ENCODE measurements at places on chromosomes 5 and 9.

GRCh38 chr5:169431386-169431785 lies 130.4 kb upstream of the SLIT3 start:
- no peak for DNase-seq

DNA sequence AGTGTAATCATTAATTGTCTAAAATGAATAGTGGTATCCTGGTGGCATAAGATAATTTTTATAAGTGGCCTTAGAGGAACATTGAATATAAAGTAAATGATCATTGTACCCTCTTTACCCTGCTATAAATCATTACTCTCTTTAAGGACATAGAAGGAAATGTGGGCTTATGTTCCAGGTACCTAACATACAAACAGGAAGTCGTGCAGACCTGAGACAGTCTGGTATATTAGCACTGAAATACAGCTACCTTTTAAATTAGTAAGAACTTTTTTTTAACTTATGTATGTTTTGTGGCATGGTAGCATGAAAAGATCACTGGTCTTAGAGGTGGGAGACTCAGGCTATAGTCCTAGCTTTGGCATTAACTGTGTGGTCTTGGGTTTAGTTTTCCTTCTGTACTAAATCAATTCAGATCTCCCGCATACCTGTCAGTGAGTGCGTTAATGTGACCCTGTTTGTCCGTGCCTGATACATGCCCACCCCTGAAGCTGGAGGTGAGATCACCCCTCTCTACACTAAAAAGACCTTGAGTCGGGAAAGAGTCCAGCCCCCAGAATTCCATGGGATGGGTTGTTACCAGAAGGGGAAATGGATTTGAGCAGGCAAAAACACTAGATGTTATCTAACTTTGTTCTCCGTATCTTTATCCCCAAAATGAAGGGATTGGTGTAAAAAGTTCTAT lies 59.4 kb upstream of the ERBIN start:
- no peak for DNase-seq

DNA sequence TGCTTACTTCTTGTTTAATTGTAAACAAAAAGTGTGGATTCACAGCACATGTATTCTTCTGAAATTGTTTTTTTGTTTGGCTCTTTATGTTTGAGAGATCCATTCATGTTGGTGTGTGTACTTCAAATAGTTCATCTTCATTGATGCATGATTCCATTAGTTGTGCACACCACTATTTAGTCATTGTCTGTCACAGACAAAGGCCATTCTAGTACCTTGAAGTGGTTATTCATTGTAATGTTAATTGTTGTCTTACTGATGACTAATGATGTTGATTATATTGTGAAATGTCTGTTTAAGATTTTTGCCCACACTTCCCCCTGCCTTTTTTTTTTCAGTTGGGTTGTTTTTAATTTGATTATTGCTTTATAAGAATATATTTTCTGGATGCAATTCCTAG lies 391.3 kb downstream of the DIRAS2 start:
- no peak for DNase-seq

DNA sequence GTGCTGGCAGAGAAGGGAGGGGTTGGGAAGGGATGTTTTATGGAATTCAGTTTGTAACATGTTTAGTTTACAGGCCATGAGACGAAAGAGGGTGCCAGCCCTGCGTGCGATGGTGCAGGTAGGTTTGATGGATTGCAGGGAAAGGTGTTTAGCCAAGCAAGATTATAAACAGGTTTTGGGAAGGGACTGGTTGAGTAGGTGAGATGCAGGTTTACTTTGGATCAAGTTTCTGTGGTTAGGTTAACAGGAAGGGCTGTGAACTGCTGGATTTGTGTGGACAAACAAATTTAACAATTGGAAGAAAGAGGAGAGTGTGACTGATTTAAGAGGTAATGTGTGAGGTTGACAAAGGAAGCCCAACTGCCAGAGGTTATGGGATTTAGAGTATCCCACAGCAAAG lies 32.6 kb upstream of the GPX3 start:
- DNase-seq = no peak

- peak; percentile 42 for DNase-seq
Observed at GRCh38 chr9:116287721-116288120, 134.1 kb downstream of the PAPPA start.

DNA sequence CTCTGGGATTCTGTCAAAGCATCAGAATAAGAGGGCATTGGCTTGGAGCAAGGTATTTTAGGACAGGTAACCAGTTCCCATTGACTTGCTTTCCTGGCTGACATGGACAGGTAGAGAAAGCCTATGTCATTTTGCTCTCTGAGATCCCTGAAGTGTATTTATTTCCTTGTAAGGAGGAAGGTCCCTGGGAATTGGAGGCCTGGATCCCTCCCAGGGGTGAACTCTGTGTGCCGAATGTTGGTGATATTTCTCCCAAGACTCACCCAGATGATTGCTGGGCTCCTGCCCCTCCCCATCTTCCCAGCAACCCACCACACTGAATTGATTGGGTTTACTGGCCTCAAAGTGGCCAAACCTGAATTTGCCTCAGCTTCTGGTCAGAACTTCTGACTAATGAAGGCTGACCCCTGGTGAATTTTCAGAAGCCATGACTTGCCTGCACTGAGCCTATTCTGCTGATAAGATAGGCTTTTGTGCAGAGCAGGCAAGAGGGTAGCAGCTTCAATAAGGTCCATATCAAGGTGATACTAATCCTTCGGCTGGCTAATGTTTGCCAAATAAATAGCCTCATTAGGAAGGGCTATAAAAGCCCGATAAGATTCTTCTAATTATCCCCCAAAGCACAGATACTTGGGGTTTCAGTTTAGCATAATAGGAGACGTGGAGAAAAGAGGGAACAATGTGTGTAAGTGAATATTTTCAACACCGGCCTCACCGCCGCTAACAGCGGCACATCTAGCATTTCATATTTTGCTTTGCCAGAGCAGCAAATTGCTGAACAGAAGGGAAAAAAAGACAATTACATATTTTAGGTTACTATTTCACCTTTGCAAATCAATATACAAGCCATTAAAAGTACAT lies 152.9 kb upstream of the PITX1 start:
- no peak for DNase-seq

DNA sequence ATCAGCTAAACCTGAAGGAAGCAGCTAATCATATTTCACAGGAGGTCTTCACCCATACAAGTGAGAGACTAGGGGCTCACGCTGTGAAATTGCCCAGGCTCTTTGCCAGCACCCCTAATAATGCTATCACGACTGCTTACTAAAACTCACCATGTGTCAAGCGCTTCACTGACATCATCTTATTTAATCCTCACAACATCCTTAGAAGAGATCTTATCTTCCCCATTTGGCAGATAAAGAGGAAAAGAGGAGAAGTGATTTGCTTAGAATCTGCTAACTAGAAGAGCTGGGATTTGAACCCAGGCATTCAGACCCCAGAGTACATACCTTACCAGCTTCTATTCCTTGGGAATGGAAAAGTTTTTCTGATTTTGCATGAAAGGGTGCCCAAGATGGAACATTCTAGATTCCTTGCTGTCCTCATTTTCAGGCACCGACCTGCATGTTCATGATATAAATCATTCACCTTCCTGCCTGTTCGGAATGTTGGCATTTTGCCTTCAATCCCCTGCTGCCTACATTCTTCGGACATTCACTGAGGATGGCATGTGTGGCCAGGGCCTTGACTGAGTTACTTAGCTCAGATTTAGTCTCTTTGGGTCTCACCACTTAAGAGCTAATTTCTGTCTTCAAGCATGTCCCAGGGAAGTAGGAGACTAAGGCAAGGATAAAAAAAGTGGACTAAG lies 88.1 kb downstream of the SH3TC2 start:
- DNase-seq = no peak

- no peak for DNase-seq
Observed at GRCh38 chr5:116459301-116459700, 115.3 kb downstream of the SEMA6A start.

DNA sequence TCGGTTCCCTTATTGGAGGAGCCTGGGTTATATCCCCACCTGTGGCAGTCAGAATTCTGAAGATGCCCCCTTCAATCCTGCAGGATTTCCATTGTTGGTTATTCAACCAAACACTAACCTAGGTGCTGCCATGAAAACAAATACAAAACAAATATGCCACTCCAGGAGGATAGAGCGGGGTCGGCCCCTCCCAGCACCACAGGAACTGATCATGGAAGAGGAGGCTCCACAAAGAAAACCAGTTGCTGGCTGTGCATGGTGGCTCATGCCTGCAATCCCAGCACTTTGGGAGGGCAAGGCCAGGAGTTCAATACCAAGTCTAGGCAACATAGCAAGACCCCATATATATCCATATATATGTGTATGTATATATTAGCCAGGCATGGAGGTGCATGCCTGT lies 13.2 kb upstream of the ADGRD2 start:
- no peak for DNase-seq

- DNase-seq = no peak
Observed at GRCh38 chr9:123087359-123087888, 54.0 kb downstream of the GPR21 start.

DNA sequence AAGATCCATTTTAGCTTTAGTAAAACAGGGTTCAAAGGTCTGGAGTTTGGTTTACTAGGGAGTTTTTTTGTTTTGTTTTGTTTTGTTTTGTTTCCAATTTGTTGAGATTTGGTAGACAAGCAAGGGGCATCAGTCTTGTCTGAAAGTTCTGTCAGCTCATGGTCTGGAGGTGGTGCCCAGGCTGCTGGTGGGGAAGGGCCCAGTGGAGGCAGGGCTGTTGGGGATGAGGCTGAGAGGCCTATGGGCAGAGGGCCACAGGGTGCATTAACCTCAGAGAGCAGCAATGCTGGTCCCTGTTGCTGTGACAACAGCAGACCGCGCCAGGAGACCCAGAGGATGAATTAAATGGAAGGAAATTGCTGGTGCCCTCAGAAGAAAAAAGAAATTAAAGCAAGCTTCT lies 174.5 kb downstream of the FGF1 start:
- DNase-seq = no peak

DNA sequence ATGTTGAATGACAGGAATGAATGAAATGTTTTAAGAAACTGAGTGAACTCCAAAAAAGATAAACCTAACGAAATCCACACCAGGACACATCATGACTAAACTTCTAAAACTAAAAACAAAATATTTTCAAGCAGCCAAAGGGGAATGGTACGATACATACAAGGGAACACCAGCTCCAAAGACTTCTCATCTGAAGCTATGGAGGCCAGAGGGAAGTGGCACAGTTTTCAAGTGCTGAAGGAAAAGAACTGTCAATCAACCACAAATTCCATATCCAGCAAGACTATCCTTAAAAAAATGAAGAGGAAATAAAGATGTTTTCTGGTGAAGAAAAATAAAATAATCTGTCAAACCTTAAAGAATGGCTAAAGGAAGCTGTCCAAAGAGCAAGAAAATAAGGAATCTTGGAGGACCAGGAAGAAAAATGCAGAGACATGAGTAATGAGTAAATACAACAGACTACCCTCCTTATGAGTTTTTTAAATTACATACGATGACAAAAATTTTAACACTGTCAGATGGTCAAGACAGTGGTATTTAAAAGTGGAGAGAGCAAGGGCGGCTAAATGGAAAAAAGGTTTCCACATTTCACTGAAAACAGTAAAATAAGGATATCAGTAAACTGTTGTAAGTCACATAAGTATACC lies 12.0 kb downstream of the CAMSAP1 start:
- no peak for DNase-seq

DNA sequence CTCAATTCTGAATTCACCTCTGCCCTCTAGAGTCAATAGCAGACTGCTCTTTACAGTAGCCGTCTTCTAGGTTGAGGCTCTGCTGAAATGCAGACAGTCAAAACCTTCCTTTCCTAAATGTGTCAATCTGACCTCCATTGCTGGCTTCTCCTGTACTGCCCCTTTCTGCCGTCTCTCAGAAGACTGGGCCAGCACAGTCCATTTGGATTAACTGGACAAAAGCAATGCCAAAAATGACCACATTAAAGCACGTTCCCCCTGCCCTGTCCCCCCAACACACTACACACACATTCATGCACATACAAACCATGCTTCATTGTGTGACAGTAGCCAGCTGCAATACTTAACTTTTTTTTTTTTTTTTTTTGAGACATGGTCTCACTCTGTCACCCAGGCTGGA lies 130.2 kb upstream of the LIFR start:
- no peak for DNase-seq

GRCh38 chr5:176614805-176615478 lies 5.0 kb upstream of the GPRIN1 start:
- no peak for DNase-seq

GRCh38 chr5:153552886-153553285 lies 62.4 kb downstream of the GRIA1 start:
- no peak for DNase-seq

GRCh38 chr9:129331772-129332500 lies 153.9 kb upstream of the IER5L start:
- DNase-seq = no peak

DNA sequence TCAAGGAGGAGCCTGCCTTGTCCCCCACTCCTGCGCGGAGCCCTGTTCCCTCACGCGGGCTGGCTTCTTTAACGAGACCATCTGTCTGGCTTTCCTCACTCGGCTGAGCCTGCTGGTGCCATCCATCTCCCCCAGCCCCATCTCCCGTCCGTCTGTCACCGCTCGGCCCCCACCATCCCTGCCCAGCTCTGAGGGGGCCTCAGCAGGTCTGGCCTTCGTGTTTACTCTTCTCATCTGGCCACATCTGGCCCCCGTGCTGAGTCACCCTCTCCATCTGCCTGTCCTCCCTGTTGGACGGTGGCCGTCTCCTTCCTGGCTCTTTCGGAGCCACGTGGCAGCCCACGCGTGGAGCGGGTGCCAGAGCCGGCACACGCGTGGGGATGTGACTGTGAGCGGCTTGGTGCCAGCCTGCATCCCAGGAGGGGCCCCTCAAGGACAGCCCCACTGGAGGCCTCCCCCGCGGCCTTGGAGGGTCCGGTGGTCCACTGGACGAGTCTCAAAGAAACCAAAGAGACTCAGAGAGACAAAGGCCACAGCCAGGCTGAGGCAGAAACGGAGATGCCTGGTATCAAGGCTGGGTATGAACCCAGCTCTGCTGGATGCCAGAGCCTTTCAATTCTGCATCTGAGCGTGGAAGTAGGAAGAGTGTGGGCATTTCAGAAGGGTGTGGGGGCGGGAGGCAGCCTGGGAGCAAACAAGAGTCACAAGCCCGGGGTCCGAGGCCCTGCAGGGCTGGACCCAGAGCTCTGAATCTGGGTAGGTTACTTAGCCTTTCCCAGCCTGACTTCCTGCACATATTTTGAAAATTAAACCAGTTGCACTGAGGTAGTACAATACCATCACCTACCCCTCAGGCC lies 76.7 kb upstream of the UNC5A start:
- no peak for DNase-seq

- DNase-seq = no peak
Observed at GRCh38 chr5:134479839-134480238, 45.6 kb upstream of the JADE2 start.

All from GM04503 (cell line).